Activated CD8-positive, alpha-beta memory T cell treated with anti-CD3 and anti-CD28 coated beads, Interleukin-2, amount 50 U/mL, for 4 hours (primary cell): ENCODE measurements at places on chromosomes 4 and X.

GRCh38 chr4:99099311-99099710 is 10.7 kb upstream of the ADH5 start:
- DNase-seq, result no peak

DNA sequence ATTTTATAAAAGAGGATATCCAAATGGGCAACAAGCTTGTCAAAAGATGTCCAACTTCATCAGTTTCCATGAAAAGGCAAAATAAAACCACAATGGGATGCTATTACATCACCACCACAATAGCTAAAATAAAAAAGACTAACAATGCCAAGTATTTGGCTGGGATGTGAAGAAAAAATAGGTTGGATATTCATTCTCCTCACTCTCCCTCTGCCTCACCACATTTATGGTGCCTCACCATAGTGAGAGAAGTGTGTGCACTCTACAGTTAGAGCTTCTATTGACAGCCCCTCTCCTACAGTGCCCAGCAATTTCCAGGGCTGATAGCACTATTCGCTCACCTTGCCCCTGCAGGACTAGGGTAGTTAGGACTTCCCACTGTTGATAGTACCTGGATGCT is 25.5 kb downstream of the VEGFC start:
- DNase-seq, result no peak

DNA sequence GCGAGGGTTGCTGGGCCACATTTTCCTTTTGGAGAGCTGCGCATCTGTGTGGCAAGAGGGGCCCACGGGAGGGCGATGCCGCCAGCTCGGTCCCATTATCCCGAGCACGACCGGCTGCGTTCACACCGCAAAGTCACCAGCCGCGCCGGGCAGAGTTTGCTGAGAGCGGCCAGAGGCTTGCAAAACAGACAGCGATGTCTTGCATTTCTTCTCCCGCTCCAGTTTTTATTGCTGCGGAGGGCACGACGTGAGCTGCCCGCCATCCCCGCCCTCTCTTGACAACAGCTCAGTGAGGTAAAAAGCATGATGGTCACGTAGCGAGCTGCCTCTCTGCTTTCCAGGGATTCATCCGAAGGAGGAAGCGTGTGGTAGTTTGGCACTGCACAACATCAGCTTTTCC is 102.1 kb upstream of the TENM3 start:
- no peak for DNase-seq

GRCh38 chrX:45801554-45801953 is 600.9 kb upstream of the DIPK2B start:
- DNase-seq, result no peak

DNA sequence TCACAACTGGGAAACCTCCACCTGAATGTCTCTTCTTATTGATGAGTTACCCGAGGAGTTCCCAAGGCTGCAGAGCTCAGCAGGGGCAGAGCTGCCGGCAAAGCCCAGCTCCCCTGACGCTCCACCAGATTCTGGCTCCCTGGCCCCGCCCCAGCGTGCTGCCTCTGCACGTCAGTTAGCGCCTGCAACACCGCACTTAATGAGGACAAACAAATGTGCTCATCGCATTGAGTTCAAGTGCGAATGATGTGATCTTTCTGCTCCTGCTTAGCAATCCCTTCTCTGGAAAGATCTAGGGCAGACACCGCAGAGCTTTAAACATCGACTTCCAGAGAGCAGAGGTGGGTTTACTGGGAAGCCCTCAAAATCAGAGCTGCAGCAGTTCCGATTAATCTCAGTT is 55.5 kb upstream of the FBXW7 start:
- DNase-seq, result peak; percentile 24

DNA sequence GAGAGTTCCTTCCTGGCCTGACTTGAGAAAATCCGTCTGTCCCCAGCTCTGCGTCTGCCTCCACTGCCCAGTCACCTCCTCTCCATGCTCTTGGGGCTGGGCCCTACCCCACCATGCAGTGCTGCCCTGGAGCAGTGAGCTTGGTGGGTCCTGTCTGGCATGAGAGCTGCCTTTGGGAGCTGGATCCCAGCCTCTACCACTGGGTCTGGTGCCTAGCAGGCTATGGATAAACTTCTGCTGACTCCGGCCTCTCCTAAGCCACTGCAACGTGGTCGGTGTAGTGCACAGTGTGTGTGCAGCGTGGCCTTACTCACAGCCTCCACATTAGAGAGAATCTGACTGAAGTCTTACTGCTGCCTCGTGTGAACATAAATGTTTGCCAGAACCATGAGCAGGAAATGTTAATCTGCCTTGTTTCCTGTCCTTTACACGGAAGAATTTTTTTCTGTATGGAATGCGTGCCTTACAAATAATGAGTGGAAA is 47.6 kb downstream of the HTT start:
- DNase-seq, result no peak
